Immature natural killer cell (primary cell): ENCODE measurements at places on chromosomes 16 and 17. TPM values are rescaled to one million over a fixed set of nuclear protein-coding genes. Genes with fewer than 3 reads are reported as not detected.

Gene RPL23
- polyA plus RNA-seq, result 713 TPM

Gene HBA1
- polyA plus RNA-seq, result 207 TPM

Gene PYDC1
- polyA plus RNA-seq, result not detected

Gene RHBDL3
- polyA plus RNA-seq, result not detected

Gene HSD17B1
- not detected for polyA plus RNA-seq

Gene USP31
- 0.31 TPM for polyA plus RNA-seq

Gene ERI2
- polyA plus RNA-seq, result 4.2 TPM

Gene SLC5A10
- polyA plus RNA-seq, result not detected

Gene KCNJ18
- polyA plus RNA-seq, result not detected

Gene ATP1B2
- polyA plus RNA-seq, result not detected

Gene P2RX5
- polyA plus RNA-seq, result 5.9 TPM

Gene CDH5
- not detected for polyA plus RNA-seq

Gene KIF18B
- polyA plus RNA-seq, result not detected

Gene ALDH3A1
- polyA plus RNA-seq, result not detected

Gene PRSS27
- polyA plus RNA-seq, result 0.18 TPM

Gene ABCA8
- polyA plus RNA-seq, result not detected

Gene ZC3H7A
- 34.2 TPM for polyA plus RNA-seq

Gene CDH16
- polyA plus RNA-seq, result not detected

Gene NPIPA5
- 1.1 TPM for polyA plus RNA-seq

Gene RCVRN
- not detected for polyA plus RNA-seq
